NCI-H1436 treated with DMSO at 0.1 percent for 48 hours (cell line): ENCODE measurements at places on chromosomes 7 and 10.
A peak's percentile ranks its signal among the peaks of the same experiment; 100 is the strongest.

DNA sequence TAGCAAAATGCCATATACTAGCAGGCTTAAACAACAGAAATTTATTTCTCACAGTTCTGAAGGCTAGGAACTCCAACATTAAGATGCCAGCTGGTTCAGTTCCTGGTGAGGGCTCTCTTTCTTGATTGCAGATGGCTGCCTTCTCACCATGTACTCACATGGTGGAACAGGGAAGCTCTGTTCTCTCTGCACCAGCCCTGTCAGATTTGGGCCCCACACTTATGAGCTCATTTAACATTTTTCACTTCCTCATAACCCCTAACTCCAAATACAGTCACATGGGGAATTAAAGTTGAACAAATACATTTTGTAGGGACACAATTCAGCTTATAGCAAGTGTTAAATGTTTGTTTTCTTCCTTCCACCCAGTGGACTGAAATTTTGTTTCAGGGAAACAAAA lies 218.6 kb upstream of the TAC1 start:
- no peak for DNase-seq

DNA sequence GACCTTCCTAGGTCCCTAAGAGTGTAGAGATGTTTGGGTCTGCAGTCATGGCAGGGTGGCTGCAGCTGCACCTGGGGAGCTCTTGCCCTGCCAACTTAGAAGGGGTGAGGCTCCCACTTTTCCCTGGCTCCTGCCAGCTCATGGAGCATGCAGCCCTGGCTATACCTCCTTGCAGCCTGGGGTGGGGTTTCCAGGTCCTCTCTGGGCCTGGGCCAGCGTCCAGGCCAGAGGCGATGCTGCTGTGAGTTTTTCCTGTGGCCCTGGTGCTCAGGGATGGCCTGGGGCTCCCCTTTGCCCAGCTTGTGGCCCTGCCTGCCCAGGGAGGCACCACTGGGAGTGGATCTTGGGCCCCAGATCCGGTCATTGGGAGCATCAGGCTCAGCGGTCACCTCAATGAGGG lies 109.8 kb upstream of the FAM180A start:
- DNase-seq = no peak

- no peak for DNase-seq
These were observed 12.8 kb downstream of the KCNH2 start for GRCh38 chr7:150965273-150965830.

- DNase-seq = no peak
These were observed 12.0 kb downstream of the IFRD1 start for GRCh38 chr7:112462236-112462635.

DNA sequence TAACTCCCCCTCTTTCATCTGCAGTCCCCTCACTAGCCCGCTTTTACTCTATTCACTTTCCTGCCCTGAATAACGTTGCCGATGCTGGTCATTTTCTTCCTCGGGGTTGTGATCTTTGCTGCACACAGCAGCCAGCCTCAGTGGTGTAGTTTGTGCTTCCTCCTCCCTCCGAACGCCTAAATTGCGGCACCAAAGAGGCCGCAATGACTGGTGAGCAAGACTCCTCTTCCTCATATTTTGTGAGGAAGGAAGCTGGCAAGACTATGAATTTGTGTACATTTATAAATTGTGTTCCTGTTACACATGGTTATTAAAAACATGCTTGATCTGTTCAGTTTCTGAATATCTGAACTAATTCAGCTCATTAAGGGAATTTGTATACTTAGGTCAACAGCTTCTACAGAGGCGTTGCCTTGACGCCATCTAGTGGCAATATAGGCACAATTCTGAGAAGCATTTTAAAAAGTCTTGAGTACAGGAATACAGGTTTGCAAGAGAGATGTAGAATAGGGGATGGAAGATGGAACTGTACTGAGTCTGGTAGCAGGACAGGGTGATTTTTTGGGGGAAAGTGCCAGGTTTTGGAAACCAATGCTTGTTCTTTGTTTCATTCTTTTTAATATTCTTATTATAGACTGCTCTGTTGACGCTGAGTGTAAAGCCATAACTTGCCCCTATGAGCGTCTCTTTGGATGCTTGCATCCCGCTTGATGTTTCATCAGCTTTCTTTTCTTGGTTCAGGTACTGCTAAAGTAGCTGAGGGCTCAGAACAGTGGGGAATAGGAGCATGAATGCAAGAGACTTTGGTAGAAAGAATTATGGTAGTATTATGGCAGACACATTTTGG lies 4.1 kb upstream of the TAS2R5 start:
- no peak for DNase-seq

- no peak for DNase-seq
These were observed 35.3 kb downstream of the INPP5F start for GRCh38 chr10:119761106-119761505.

DNA sequence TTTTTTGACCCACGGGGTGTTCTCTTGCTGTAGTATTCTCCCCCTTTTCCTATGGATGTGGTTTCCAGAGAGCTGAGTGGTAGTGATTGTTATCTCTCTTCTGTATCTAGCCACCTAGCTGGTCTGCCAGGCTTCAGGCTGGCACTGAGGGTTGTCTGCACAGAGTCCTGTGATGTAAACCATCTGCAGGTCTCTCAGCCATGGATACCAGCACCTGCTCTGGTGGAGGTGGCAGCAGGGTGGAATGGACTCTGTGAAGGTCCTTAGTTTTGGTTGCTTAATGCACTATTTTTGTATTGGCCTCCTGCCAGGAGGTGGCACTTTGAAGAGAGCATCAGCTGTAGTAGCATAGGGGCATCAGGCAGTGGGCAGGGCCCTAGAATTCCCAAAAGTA lies 851 bp downstream of the HYAL4 start:
- DNase-seq = no peak

GRCh38 chr10:110458266-110458920 lies 39.3 kb upstream of the DUSP5 start:
- no peak for DNase-seq

- DNase-seq = peak; percentile 2
These were observed 141.9 kb upstream of the MKI67 start for GRCh38 chr10:128268015-128268722.

DNA sequence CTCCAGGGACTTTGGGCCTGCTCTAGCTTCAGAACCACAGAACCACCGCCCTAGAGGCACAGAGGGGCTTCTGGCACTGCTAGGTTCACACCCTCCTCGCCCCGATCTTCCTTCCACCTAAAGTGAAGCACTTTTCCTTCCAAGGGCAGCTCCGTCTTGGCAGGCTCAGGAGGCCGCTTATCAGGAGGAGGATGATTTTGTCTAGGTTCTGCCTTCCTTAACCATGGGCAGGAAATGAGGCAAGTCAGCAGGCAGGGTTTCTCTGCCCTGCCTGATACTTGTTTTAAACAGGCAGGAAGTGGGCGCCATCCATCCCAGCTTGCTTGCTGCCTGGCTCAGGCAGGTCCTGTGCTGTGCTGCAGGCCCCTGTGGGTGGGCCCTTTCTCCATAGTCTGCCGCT lies 8.3 kb upstream of the ATP6V0E2 start:
- no peak for DNase-seq

DNA sequence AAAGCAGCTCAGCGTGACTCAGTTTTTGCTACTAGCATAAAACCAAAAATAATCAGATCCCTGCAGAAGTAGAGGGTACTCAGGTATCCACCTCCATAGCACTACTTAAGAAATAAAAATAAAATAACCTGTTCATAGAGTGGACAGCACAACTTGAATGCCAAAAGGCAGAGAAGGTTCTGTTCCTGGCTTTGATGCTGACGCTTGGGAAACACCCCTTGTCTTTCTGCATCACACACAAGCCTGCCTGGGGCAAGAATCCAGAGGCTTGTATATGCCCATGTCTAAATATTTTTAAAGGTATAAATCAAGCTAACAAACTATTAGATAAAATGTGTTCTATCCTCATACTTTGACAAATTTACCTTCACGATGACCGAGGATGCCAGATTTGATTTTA lies 207.3 kb downstream of the KIAA1217 start:
- DNase-seq = no peak

- no peak for DNase-seq
These were observed 12.8 kb downstream of the SH3PXD2A start for GRCh38 chr10:103842605-103843004.

DNA sequence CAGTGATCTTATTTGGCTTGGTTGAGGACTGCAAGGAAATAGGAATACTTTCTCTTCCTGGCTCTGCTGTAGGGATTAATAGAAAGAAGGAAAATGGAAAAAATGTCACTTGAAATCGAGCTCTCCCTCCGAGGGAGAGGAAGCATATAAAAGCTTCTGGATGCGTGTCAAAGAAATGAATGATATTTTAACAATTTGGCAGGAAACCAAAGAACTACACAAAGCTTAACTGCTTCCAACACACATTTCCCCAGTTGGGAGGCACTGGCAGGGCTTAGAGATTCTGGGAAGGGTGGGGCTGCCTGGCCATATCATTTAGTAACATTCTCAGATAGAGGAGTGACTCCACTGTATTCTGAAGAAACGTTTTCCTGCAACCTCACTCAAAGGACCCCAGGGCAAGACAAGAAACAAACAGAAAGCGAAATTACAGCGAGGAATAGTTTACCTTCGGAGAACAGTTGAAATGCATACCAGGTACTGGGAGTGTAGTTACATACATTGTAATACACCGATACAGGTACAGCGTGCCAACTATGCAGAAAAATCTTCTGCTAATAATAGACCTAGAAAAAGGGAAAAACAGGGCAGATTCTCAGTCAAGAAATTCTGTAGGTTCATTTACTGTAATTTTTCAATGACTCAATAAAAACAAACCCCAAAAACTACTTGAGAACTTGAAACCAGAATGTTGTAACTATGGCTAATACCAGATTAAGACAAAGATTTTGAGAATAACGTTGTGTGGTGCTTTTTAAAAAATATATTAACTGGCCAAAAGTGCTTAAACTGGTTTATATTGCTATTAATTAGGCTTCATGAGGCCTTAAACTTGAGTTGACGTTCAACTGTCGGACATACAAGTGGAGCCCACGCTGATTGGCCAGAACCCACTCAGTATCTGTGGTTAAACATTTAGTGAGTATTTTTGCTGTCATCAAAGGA lies 75.7 kb upstream of the ASAH2 start:
- DNase-seq = no peak

- no peak for DNase-seq
These were observed 239.0 kb downstream of the PRKG1 start for GRCh38 chr10:51313251-51313650.

DNA sequence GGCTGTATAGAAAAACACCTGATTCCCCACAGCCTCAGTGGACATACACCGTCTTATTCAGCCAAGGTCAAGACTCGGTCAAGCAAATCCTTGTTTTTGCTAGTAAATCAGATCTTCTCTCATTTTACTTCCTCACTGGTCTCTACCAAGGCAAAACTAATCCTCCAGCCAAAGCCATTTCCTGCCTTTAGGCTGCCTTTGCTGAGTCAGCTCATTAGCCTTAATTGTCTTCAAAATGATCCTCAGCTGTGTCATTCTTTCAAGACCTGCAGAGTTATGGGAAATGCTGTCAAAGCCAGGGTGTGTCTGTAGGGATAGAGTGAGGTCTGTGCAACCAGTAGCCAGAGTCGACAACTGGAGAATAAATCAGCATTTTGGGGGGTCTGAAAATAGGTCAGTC lies 107.2 kb upstream of the FAM180A start:
- DNase-seq = no peak

- DNase-seq = no peak
These were observed 1.3 kb downstream of the CYTH3 start for GRCh38 chr7:6271060-6271658.

GRCh38 chr7:38796626-38797501 lies 112.1 kb downstream of the VPS41 start:
- DNase-seq = no peak

- DNase-seq = no peak
These were observed 63.3 kb downstream of the TMEM26 start for GRCh38 chr10:61389887-61390286.

DNA sequence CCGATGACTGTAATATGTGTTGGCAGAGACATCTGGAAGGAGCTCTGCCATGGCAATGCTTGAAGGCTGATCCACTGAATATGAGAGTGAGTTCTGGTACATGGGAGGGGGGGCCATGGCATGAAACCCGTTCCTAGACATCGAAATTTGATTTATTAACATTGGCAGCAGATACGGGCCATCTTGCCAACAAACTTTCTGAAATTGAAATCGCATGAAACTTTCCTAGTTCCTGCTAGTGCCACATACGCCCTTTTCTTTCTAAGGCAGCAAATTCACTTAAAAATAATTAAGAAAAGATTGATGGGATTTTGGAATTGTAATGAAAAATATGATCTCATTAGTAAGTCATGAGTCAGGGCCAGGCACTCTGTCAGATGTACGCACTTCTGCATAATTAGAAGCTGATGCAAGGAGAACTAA lies 91.8 kb upstream of the KMT2C start:
- no peak for DNase-seq

- no peak for DNase-seq
These were observed 22.7 kb downstream of the NYAP1 start for GRCh38 chr7:100506356-100506923.

- no peak for DNase-seq
These were observed 17.7 kb downstream of the GIMAP5 start for GRCh38 chr7:150754951-150755350.

- DNase-seq = no peak
These were observed 4.1 kb downstream of the PIP4K2A start for GRCh38 chr10:22710139-22710745.

- DNase-seq = no peak
These were observed 121.7 kb downstream of the DOCK4 start for GRCh38 chr7:112084520-112084971.

- DNase-seq = no peak
These were observed 44.8 kb upstream of the FAM133B start for GRCh38 chr7:92634924-92635519.

DNA sequence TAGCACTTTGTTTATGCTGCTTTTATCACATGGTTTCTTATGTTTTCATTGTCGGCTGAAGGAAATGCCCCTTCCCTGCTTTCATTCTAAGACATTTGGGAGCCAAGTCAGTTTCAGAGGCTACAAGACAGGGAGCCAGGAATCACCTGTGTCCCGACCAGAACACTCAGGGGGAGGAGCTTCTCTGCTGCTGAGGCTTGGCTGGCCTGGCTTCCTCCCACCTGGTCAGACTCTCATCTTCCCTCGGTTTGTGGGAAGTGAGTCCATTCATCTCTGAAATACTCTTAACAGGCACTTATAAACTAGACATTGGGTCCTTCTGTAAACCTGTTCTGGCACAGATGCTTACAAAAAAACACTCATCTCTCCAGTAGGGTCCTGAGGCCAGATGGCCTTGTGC lies 19.6 kb upstream of the GOLGA7B start:
- no peak for DNase-seq

- DNase-seq = no peak
These were observed 171.9 kb upstream of the LRRN3 start for GRCh38 chr7:110918949-110919548.

DNA sequence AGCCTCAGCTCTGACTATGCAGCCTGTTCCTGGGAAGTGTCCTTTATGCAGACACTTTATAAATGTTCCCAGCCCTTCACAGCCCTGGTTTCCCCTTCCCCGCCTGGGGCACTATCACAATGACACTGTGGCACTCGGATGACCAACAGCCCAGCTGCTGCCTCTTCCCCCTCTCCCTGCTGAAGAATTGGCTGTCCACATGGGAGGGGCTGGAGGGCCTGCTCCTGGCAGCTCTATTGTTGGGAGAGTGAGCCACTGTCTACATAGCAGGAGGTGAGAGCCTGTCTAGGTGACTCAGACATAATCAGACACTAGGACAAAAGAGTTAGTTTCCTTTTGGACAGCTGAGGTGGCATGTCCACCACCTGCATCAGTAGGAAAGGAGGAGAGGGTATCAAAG lies 437.5 kb downstream of the PLXNA4 start:
- DNase-seq = no peak
